CD4-positive, alpha-beta T cell (primary cell): ENCODE measurements at places on chromosomes 3 and 15.

DNA sequence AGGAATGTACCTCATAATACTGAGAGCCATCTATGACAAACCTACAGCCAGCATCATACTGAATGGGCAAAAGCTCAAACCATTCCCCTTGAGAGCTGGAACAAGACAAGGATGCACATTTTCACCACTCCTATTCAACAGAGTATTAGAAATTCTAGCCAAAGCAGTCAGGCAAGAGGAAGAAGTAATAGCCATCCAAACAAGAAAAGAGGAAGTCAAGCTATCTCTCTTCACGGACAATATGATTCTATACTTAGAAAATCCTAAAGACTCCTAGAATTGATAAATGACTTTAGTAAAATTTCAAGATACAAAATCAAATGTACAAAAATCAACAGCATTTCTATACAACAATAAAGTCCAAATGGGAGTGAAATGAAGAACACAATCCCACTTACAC, 30.2 kb downstream of the OCA2 start:
- DNase-seq: no peak

GRCh38 chr3:157930000-157930780, 176.0 kb downstream of the SHOX2 start:
- DNase-seq: no peak

- no peak for DNase-seq
These were observed 57.0 kb downstream of the BOC start for GRCh38 chr3:113268311-113268710.

DNA sequence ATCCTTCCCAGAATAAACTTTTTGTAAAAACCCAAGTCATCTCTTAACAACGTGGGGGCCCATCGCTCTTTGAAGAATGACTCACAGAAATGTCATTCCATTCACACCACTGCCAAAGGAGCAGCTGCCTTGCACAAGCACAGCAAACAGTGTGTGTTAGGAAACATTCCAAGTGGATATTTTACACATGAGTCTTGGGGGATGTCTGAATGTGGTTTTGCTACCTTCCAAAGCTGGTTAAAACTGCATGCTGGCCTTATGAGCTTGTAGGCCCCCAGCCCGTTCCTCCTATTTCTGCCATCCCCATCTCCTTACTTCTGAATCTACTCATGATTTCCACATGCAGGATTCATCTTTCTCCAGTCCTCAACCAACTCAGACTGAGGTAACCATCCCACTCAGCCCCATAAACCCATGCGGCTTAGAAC, 130.8 kb downstream of the CPNE4 start:
- DNase-seq: no peak

DNA sequence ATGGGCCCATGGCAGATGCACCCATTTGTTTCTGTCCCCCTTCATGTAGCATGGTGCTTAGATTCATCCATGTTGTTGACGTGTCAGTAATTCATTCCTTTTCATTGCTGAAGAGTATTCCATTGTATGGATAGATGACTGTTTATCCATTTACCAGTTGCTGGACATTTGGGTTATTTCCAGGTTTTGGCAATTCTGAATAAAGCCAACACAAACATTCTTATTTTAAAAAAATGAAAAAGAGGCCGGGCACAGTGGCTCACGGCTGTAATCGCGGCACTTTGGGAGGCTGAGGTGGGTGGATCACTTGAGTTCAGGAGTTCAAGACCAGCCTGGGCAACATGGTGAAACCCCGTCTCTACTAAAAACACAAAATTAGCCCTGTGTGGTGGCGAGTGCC, 18.7 kb upstream of the TATDN2 start:
- no peak for DNase-seq

- no peak for DNase-seq
These were observed 48.4 kb upstream of the SEC22A start for GRCh38 chr3:123153125-123154019.

DNA sequence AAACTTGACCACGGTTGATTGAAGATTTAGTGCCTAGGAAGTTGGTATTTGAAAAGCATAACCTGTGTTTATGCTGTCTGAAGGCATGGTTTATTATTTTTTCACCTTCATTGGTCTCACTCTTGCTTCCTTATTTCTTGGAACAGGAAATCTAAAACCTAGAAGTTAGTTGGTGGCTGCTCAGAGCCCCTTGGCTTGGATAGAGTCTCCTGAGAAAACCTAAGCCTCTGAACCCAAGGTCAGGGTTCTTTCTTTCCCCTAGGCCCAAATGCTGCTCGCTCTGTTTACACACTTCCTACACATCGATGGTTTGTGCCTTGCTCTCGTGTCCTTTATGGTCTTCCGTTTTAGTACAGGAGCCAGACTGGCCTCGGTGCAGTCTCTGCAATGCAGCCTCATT, 82.2 kb downstream of the TRAK1 start:
- DNase-seq: no peak

- DNase-seq: peak; percentile 74
These were observed 15.0 kb downstream of the SFMBT1 start for GRCh38 chr3:53030619-53031449.

DNA sequence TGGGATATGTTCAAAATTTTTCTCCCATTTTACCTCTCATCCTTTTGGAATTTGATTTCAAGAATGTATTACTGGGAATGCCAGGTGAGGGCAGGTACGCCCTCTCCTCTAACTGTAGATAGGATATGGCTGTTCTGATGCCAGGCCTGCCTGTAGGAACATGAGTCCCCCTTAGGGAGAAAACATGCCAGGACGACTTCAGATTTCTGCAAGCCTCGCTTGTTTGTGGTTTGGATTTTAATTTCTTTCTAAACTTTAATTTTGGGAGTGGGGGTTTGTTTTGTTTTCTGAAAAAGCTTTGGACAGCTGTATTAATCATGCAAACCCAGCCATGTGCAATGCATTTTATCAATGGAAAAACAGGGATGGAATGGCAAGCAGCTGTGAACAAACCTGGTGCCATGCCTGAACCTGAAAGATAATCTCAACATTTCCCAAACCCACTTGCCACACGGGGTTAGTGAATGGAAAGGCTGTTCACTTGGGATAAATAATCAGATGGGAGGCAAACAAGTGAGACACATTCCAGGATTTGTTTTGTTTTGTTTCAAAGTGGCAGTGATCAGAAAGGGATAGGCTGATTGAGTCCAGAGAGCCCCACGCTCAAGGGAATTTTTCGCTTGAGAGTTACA, 207.6 kb downstream of the GAP43 start:
- no peak for DNase-seq

GRCh38 chr3:53320697-53321096, 26.6 kb downstream of the DCP1A start:
- no peak for DNase-seq

DNA sequence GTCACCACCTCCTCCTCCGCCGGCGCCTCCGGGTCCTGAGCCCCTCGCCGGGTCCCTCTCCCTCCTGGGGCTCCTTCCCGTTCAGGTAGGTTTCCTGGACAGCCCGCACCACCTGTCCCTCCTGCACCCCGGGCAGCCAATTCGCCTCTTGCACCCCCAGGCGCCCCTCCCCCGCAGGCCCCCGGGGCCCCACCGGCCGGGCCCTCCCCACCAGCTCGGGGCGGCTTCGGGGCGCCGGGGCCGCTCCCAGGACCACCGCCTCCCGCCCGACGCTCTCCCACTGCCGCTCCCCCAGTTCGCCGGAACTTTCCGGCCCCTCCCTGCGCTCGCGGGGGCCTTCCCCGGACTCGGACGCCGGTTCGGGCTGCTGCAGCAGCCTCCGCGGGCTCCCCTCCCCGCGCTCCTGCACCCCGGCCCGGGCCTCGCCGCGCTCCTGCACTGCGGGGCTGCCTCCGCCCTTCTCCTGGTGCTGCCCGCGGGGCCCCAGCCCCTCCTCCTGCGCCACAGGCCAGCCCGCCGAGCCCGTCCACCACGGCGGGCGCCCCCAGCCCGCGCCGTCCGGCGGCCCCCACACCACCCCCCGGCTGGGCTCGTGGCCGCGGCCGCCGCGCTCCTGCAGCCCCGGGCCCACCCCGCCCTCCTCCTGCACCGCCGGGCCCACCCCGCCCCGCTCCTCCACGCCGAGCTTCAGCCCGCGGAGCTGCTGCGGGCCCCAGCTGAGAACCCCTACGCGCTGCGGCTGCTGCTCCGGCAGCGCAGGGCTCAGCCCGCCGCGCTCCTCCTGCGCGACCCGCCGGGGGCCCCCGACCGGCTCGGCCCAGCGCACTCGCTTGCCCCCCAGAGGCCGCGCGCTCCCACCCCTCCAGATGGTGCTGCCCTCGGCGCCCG, 587 bp upstream of the TNK2 start:
- peak; percentile 29 for DNase-seq

DNA sequence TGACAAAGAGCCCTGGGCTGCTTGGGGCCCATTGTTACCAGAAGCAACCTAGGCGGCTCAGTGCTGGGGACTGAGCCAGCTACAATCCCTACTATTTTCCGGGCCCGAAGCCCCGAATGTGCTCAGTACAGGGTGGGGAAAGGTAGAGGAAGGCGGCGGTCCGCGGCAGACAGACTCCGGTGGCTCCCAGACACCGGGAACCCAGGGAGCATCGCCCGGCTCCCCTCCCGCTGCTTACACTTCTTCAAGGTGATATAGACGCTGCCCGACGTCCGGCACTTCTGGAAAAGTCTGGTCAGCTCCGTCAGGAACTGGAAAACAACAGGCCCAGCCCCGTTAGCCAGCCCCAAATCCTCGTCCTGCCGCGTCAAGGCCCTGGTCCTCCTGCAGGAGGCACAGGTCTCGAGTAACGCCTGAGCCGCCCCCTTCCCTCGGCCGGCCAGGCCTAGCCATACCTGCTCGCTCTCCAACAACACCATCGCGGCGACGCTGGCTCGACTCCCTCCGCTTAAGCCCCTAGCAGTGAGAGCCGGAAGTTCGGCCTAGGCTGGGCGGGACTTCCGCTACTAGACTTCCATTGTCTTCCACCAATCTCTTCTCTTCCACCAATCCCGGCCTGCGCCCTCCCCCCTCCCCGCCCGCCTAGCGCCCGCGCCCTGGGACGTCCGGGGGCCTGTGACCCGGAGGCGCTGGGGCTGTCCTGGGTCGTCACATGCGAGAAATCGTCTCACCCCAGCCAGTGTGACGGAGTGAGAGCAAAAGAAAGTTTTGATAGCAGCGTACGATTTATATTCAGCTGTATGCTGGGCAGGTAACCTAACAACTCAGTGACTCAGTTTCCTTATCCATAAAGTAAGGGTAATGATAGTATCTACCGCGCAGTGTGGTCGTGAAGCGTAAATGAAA, at the start of gene SRP14:
Gene SRP14 (minus strand): TSS at position 544 of the 906 bp plus-strand sequence. CDS start 65 bp downstream, at position 479.
- DNase-seq: peak; percentile 96

DNA sequence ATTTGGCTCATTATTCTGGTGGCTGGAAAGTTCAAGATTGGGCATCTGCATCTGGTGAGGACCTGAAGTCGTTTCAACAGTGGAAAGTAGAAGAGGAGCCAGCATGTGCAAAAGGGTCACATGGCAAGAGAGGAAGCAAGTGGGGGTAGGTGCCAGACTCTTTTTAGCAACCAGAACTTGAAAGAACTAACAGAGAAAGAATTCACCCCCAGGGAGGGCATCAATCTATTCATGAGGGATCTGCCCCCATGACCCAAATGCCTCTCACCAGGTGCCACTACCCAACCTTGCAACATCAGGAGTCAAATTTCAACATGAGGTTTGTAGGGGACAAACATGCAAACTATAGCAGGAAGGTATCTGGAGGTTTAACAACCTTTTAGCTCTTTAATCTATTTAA, 10.3 kb upstream of the RYK start:
- DNase-seq: no peak

- no peak for DNase-seq
These were observed 119.5 kb downstream of the MYLK start for GRCh38 chr3:123764647-123765046.
